Daoy (cell line): ENCODE measurements at places on chromosomes 5 and 9. TPM values are rescaled to one million over a fixed set of nuclear protein-coding genes. Genes with fewer than 3 reads are reported as not detected.

RGMB gene
- total RNA-seq, result 12.5 and 17.9 TPM in 2 replicates

TTC39B gene
- total RNA-seq, result 0.51 and 2.4 TPM in 2 replicates

DNA sequence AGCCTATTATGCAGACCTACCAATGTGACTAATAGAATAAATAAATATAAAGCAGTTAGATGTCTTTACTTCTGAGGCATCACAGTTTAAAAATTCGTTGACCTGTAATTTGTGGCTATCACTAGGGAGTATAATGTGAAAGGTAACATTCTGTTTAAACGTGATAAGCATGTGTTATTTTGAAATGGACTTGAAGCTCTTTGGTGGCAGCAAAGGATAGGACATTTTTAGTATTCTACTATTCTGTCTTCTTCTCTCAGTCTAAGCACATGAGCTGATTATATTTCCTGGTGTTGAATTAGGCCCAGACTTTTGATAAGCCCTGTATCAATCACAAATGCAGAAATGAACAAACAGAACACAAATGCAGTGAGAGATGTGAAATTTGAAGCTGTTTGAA, 974.0 kb upstream of the CDH10 start:
- DNase-seq, result no peak

DNA sequence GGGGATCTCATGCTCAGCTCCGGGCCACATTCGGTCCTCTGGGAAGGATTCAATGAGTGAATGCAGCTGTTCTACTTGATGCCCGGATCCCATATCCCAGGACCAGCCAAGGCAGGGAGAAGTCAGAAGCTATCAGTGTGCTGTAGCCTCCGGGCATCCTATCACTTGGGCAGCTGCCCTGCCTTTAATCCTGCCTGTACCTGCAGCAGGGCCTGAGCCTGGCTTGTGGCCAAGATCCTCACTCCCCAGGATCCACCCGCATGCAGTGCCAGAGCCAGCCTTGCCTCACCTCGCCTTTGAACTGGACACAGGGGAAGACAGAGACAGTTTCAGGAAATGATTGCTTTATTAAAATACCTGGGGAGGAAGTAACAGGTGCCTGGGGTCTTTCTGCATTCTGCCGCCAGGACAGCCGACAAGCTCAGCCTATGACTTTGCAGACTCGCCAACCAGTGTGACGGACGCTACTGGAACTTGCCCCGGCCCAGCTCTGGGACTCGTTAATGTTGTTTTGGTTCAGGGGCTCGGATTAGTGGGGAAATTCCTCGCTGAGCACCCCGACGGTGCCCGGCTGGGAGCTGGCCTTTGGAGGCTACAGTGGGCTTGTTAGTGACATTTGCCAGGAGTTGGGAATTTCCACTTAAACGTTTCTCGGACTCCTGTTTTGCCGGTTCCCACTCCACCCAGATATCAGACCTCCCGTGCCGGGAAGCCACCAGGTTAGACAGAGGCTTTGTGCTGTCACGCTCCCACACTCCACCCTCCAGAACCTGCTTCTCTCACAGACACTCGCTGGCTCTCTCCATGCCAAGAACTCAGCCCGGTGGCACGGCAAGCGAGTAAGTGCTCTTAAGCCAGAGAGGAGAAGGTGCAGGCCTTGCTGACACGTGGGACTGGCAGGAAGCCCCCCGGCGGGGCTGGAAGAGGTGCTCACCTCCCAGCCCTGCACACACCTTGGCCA, 721 bp downstream of the PTGES start:
- DNase-seq, result no peak

DNA sequence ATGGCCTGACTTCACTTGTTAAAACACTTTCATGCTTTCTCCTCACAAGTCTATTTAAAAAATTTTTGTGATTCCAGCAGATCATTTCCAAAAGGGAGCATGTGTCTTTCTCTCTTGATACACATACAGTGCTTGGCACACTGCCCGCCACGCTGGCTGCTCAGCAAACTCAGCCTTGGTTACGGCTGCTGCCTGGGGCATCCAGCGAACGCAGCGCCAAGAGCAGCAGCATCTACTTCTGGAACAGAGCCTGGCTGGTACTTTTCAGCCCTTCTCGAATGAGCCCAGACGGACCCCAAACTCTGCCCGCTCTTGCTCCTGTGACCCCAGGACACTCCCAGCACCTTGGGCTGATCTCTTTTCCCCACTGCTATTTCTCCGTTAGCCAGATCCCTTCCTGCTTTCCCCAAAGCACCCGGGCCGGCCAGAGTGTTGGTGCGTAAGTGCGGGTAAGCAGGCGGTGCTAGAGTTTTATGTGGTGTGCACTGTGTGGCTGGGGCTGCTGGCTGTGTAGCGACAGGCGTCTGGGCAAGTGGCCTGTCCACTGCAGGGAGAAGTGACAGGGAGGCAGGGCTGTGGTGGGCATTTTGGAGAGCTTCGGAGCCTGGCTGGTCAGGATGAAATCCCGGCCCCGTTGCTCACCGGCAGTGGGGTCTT, 73.2 kb downstream of the SH3PXD2B start:
- DNase-seq, result no peak

- DNase-seq, result no peak
These were observed 190.8 kb upstream of the EFNA5 start for GRCh38 chr5:107861565-107861964.

DNA sequence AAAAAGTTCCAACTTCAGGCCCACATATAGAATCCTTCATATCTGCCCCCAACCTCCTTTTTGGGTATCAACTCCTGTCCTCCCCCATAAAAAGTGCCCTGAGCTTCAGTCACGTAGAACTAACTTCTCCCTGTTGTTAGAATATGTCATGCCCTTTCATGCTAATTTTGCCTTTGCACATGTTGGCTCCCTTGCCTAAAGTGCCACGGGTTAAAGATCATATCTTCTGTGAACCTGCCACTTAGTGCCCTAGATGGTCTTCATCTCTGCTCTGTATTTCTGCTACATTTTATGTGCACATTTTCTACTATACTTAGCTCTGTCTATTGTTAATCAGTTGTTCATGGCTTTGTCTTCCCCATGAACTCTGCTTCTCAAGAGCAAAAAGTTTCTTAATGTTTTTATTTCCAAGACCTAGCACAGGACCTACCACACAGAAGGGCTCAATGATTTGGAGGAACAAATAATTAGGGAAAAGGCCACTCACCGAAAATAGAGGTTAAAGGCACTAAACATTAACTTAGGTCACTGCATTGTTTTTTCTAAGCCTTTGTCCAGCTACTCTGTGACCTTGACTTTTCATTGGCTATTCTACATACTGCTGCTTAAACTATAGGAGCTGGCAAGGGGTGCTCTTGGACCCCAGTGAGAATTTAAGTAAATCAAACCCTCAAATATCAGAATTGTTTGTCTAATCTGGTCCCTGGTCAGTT, 94.3 kb downstream of the ARSB start:
- DNase-seq, result no peak

DNA sequence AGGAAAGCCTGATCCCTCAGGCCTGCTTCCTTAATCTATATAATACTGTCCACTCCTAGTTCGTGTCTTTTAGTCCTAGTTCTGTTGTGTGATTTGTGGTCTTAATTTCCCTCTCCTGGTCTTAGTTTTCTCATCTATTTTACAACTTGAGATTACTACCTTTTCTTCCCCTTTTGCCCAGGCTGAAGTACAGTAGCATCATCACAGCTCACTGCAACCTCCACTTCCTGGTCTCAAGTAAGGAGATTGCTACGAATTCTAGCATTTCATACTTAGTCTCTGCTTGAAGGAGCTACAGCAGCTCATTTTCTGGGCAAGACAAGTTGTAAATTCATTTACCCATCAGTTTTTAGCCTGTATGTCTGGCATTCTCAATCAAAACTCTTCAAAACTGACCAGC, 5.5 kb downstream of the TRIM32 start:
- no peak for DNase-seq

- no peak for DNase-seq
These were observed 7.1 kb downstream of the FNIP1 start for GRCh38 chr5:131789765-131790164.

- DNase-seq, result peak; percentile 16
These were observed 119.7 kb upstream of the ELL2 start for GRCh38 chr5:96081276-96081858.

DNA sequence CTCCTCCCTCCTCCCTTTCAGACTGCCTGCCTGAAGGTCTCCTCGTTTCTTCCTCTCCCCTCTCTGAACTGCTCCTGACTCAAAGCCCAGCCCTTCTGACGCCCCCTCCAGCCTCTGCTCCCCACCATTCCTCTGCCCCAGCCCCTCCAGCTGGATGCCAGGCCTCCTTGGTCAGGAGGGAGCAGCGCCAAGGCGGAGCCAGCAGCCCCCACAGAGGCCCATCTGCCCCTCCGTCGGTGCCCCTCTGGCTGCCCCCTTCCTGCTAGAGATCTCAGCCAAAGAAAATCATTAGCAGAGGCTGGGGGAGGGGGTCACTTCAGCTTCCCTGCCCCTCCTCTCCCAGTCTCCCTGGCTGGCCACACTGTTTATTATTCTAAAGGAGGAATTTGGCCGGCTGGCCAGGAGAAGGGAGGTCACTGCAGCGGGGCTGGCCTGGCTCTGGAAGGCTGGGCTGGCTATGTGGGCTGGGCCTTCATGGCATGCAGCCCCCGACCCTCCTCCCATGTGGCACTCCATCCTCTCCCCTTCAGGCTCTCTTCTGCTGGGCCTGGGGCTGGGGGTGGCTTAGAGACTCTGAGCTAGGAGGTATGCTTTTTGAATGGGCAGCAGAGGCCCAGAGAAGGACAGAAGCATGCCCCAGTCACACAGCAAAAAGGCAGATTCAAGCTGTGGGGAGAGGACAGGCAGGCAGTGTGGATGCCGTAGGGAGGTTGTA, 16.9 kb downstream of the PDGFRB start:
- peak; percentile 78 for DNase-seq

GRCh38 chr9:102497709-102498108, 497.4 kb upstream of the CYLC2 start:
- DNase-seq, result no peak

DNA sequence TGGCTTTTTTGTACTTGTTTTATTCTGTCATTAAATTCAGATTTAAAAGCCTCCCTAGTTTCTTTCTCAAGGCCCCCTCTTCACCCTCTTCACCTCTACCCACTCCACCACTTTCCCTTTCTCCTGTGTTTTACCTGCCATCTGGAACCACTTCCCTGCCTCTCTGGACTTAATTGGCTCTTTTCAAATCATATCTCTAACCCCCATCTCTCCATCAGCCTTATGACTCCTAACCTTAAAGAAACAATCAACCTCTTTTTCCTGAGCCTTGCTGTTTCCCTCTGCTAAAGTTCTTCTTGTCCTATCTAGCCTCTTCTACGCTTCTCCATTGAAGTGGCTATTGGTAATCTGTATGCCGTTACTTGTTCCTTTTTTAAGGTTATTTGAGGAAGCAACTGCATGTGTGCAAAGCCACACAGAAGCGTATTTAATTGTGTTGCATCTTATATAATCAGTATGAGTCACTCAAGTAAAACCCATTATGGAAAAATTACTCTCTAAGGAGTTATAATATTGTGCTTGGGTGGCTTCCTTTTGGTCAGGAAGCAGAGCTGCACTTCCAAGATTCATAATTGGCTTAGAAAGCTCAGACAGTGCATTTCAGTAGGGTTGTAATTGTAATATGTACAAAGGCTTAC, 653.6 kb upstream of the ITGA1 start:
- DNase-seq, result no peak
